ENCODE measurements at places on chromosomes 5 and 9. TPM values are rescaled to one million over a fixed set of nuclear protein-coding genes. Genes with fewer than 3 reads are reported as not detected.

DNA sequence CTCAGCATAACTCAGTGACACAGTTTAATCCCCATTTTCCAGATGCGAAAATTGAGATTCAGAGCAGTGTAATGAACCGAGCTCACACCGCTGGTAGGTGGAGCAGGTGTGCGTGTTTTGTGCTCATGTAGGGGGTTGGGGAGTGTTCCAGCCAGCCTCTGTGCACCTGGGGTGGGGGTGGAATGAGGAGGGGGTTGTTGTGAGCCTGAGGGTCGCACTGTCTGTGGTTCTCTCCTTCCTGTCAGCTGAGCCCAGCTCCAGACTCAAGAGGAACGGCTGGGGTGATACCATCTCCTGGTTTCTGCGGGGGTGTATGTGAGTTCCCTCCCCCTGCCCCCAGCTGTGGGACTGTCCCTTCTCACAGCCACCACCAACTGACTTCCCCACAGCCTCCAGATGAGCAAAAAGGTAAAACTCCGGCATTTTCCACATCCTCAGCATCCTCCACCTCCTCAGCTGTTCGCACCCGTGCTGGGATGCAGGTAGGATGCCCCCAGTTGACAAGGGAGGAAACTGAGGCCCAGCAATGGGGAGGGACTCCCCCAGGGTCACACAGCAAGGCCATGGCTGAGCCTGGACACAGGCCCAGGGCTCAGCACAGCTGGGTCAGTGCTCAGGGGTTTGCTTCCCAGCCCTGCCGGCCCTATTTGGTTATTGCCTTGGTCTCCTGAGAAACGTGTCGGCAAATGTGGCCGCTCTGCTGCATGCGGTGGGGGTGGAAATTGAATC is 2.1 kb downstream of the SH2D3C start:
- DNase-seq: peak; percentile 50

Gene SCGB3A2
- not detected for total RNA-seq

DNA sequence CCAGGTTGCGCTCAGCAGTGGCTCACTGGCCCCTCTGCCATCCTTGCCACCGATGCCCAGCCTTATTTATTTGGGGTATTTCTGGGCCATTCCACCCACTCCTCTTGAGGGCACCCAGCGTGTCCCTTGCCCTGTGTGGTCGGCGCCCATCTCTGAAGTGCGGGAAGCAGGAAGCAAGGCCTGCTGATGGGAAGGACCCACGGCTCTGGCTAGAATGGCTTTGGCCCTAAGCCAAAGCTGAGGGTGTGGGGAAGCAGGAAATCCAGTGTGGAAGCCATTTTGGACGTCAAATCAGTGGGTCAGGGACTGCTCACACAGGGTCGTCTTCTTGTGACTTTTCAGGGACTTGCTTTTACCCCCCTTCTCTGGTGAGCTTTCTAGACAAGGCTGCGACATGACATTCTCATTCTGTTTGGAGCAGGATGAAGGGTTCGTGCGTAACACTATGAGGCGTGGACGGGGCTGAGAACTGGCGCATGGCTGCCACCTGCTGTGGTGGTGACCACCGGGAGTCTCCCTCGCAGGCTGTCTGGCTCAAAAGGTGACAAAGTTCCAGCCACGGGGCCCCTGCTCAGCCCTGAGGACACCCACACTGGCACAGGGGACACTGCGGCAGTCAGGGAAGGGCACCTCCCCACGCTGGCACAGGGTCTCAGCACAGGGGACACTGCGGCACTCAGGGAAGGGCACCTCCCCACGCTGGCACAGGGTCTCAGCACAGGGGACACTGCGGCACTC is 50.7 kb upstream of the NKD2 start:
- DNase-seq: no peak

Gene ISL1
- total RNA-seq: not detected

Gene PCDHGA8
- 9.1 TPM for total RNA-seq

DNA sequence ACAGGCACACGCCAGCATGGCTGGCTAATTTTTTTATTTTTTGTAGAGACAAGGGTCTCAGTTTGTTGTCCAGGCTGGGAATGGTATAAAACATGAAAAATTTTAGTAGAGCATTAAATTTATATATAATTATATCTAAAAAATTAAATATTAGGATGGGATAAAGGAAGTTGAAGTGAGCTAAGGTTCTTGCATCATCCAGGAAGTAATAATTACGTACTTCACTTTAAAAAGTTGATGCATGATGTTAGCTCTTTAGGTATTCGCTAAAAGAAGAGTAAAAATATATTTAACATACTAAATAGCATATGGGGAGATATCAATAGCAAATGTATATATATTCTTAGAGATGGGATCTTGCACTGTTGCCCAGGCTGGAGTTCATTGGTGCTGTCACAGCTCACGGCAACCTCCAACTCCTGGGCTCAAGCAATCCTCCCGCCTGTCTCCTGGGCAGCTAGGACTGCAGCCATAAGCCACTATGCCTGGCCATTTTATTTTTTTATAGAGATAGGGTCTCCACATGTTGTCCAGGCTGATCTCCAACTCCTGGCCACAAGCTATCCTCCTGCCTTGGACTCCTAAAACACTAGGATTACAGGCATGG is 12.3 kb downstream of the DCAF10 start:
- no peak for DNase-seq

Gene ELAVL2
- total RNA-seq: not detected

GRCh38 chr9:14051419-14051818 is 262.5 kb downstream of the NFIB start:
- DNase-seq: no peak

- no peak for DNase-seq
Observed at GRCh38 chr5:40988746-40989510, 79.6 kb downstream of the C7 start.

GRCh38 chr5:142313682-142314081 is 11.1 kb downstream of the SPRY4 start:
- no peak for DNase-seq

- DNase-seq: no peak
Observed at GRCh38 chr9:8374471-8374870, 574.9 kb upstream of the DMAC1 start.

DNA sequence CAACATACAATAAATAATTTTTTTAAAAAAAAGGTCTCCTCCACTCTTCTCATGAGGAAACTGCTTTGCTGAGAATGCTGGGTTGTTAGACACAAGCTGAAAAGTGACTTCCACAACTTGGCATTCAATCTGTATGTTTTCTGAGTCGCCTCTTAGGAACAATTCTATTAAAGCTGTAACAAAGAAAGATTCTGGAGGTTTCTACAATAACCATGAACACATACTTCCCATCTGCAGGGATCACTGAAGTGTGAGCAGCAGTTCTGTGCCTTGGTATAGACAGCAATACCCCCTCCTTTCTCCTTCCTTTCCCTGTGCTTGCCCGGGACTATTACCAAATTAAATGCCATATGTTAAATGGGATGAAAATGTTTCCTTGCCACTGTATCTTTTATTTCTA is 1.5 kb downstream of the DIRAS2 start:
- DNase-seq: no peak

- DNase-seq: no peak
Observed at GRCh38 chr9:105466898-105467455, 19.1 kb downstream of the FSD1L start.

- DNase-seq: no peak
Observed at GRCh38 chr5:150583541-150584225, 56.8 kb upstream of the SYNPO start.

Gene SPINK4
- total RNA-seq: not detected
